Mesenteric fat pad (tissue), 1 donor: ENCODE measurements at places on chromosomes 6 and 20. TPM values are rescaled to one million over a fixed set of nuclear protein-coding genes. Genes with fewer than 3 reads are reported as not detected.

DNA sequence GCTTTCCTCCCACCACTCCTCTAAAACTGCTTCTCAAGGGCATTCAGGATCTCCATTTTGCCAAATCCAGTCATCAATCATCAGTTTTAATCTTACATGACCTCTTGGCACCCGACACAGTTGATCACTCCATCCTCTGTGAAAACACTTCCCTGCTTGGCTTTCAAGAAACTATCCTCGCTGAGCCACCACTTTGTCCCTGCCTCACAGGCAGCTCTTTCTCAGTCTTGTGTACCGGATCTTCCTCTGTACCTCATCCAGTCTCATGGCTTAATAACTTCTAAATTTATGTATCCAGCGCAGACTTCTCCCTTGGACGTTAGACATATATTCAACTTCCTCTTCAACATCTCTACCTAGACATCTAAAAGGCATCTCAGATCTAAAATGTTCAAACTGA is 89.9 kb downstream of the BTBD9 start:
- DNase-seq = no peak

GRCh38 chr6:104281370-104281769 is 578.3 kb downstream of the HACE1 start:
- DNase-seq = no peak

GRCh38 chr6:43907789-43908472 is 137.9 kb downstream of the VEGFA start:
- no peak for DNase-seq

The SLC22A16 gene
- total RNA-seq = 1.4 TPM

DNA sequence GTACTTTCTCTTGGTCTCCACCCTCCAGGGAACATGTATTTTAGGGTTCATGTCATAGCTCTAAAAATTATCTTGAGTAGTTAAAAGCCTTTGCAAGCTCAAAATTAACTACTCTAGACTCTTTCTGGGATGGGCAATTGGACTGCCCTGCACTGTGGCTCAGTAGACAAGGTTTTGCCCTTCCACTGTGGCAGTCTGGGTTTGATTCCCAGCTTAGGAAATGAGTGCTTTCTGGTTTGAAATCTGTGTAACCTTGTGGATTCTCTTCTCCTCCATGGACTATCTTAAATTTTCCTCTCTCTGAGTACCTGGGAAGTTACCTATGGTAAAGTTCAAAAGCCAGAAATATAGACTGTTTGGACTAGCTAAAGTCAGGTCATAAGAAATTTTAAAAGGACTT is 94.6 kb upstream of the UST start:
- DNase-seq = no peak

GRCh38 chr20:33301192-33301930 is 18.3 kb downstream of the BPIFB1 start:
- DNase-seq = no peak

DNA sequence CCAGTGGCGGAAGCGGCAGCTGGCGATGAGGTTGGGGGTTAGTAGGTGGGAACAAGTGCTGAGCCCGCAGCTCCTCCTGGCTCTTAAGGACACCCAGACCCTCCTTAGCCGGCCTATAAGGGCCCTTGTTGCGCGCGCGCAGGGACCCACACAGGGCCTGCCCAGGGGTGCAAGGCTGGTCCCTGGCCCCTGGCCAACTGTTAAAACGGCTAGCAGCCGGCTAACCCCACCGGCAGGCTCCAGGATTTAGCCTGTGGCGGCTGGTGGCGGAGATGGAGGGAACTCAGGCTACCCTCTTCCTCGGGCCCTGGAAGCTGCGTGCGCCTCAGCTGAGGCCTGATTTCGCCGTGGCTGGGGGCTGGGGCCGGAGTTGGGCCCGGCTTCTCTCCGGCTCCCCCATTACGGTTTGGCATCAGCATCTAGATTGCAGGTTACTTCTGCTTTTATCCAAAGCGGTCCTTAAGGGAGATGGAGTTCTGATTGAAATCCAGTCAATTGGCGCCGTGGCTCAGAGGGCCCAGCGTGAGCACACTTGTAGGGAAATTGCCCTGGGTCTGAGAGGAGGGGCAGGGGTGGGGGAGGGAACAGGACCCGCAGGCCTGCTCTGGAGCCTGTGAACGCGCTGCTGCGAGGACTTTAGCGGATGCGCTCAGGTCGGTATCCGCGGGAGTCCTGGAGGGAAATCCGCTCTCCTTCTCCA is 36.9 kb upstream of the CCDC167 start:
- no peak for DNase-seq

DNA sequence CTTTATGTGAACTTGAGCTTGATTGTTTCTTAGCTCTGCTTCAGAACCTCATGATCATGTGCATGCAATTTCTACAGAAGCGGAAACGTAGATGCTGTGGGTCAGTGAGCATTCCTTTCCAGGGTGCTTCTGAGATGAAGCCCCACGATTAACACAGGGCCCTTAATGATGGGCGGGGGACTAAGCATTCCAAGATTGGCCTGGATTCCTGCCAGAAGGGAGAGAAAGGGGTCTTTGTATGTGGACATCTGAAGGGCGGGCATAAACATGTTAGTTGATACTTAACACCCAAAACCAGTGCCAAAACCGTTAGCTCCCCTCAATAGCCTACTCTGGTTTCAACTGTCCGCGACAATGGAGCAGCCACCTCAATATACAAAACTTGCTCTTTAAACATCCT is 46.9 kb upstream of the POU3F2 start:
- no peak for DNase-seq

DNA sequence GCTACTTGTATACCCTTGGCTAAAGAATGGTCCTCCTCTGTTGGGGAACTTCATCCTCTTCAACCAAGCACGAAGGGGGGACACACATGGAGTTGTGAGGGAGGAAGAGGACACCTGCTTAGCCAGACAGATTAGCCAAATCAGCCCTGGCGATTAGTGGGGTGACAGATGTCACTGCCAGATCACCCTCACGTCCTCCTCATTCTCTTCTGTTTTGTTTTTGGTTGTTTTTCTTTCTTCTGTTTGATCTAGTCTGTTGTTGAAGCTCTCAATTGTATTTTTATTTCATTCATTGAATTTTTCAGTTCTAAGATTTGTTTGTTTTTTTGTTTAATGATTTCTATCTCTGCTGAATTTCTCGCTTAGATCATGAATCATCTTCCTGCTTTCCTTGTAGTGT is 27.5 kb upstream of the NKX2-4 start:
- DNase-seq = no peak

The TSPO2 gene
- not detected for total RNA-seq

The BPIFB1 gene
- not detected for total RNA-seq

GRCh38 chr6:52725143-52725534 is 38.1 kb downstream of the GSTA2 start:
- no peak for DNase-seq

GRCh38 chr6:28724395-28724794 is 198.7 kb downstream of the GPX5 start:
- no peak for DNase-seq

GRCh38 chr20:57622579-57623381 is 2.6 kb upstream of the ZBP1 start:
- DNase-seq = no peak

DNA sequence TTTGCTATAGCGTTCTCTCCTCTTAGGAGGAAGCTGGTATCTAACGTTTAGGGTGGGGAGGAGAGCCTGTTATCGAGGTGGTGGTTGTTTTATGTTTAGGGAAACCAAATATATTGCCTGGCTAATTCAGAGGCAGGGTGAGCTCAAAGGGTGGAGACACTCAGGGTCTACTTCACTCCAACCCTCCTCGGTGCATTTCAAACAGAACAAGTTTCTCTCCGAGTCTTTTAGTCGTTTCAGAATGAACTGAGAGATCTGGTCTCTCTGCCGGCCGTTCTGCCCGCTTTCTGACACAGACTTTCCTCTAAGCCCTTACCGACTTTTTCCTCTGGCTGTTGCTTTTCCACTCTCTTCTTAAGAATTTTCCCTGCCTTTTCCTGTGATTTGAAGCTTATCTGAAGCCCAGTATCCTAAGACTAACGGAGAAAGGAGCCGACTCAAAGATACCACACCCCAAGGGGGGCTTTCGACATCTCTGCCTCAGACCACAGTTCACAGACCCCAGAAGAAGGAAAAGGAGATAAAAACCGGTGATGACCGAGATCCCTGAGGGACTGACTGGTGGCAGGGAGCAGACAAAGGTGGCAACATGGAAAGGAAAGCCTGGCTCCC is 865 bp downstream of the STK38 start:
- DNase-seq = no peak

The TAGAP gene
- 5.7 TPM for total RNA-seq

GRCh38 chr6:156617376-156617775 is 159.8 kb upstream of the ARID1B start:
- no peak for DNase-seq

DNA sequence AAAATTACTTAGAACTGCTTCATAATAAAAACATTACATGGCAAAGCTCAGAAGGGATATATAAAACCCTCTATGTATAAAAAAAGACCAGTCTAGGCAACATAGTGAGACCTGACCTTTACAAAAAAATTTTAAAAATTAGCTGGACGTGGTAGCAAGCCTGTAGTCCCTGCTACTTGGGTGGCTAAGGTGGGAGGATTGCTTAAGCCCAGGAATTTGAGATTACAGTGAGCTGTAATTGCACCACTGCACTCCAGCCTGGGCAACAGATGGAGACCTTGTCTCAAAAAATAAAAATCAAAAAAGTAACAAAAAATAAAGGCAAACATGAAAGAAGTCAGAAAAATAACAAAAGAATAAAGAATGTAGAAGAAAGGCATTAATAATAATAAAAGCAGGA is 21.5 kb upstream of the TPD52L1 start:
- DNase-seq = no peak

- DNase-seq = no peak
Observed at GRCh38 chr6:50889497-50889896, 70.8 kb downstream of the TFAP2B start.
